Body of pancreas (tissue), 4 donors: ENCODE measurements at places on chromosomes 5 and 9.
A peak's percentile ranks its signal among the peaks of the same experiment; 100 is the strongest.

DNA sequence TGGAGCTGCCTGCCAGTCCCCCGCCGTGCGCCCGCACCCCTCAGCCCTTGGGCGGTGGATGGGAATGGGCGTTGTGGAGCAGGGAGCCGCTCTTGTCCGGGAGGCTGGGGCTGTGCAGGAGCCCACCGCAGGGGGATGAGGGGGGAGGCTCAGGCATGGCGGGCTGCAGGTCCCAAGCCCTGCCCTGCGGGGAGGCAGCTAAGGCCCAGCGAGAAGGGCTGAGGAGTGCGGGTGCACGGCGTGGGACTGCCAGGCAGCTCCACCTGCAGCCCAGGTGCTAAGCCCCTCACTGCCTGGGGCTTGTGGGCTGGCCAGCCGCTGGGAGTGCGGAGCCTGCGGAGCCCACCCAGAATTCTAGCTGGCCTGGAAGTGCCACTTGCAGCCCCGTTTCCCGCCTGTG, 991.7 kb upstream of the ARRDC3 start:
- no peaks in the 10 kb centered on the region for H3K36me3 ChIP-seq
- no peaks in the 10 kb centered on the region for H3K4me1 ChIP-seq

- H3K4me1 ChIP-seq = peaks cover 11% of the 10 kb centered on the region
- H3K27me3 ChIP-seq = no peaks in the 10 kb centered on the region
- H3K36me3 ChIP-seq = no peaks in the 10 kb centered on the region
- no peak overlapping the region for H3K4me3 ChIP-seq
- no peak for DNase-seq
Observed at GRCh38 chr5:136528481-136529030, 163.2 kb upstream of the TRPC7 start.

GRCh38 chr5:99037668-99038067, 108.9 kb upstream of the CHD1 start:
- no peaks in the 10 kb centered on the region for H3K36me3 ChIP-seq
- H3K4me3 ChIP-seq = no peak overlapping the region
- peaks cover 10% of the 10 kb centered on the region for H3K4me1 ChIP-seq
- no peak for DNase-seq

- no peak overlapping the region for H3K4me3 ChIP-seq
- no peak for DNase-seq
- peaks cover 10% of the 10 kb centered on the region for H3K4me1 ChIP-seq
Observed at GRCh38 chr9:137733429-137733828, 114.6 kb downstream of the EHMT1 start.

GRCh38 chr5:142063878-142064331, 44.7 kb upstream of the NDFIP1 start:
- no peaks in the 10 kb centered on the region for H3K27me3 ChIP-seq
- DNase-seq = peak; percentile 58
- no peaks in the 10 kb centered on the region for H3K36me3 ChIP-seq
- H3K4me3 ChIP-seq = no peak overlapping the region
- H3K4me1 ChIP-seq = peaks cover 17% of the 10 kb centered on the region

DNA sequence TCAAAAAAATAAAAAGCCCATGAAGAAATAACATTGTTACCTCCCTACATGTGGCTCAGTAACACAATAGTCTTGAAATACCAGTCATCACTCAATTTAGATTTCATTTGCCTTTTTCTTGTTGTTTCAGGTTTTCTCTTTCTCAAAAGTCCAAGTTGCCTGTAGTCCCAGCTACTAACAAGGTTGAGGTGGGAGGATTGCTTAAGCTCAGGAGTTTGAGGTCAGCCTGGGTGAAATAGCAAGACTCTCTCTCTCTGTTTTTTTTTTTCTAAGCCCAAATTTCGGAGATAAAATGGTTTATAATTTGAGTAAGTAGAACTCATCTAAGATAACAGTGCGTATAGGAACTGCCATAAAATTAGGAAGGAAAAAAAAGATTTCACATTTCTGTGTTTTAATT, 17.5 kb upstream of the NDUFS4 start:
- no peaks in the 10 kb centered on the region for H3K27me3 ChIP-seq
- H3K36me3 ChIP-seq = no peaks in the 10 kb centered on the region
- DNase-seq = no peak
- H3K4me1 ChIP-seq = no peaks in the 10 kb centered on the region
- no peak overlapping the region for H3K27ac ChIP-seq

GRCh38 chr9:73219985-73220626, 68.4 kb downstream of the ANXA1 start:
- H3K27me3 ChIP-seq = no peaks in the 10 kb centered on the region
- no peak for DNase-seq
- no peak overlapping the region for H3K4me3 ChIP-seq
- no peaks in the 10 kb centered on the region for H3K4me1 ChIP-seq
- no peak overlapping the region for H3K27ac ChIP-seq

GRCh38 chr5:152701305-152701949, 296.3 kb upstream of the NMUR2 start:
- no peak overlapping the region for H3K27ac ChIP-seq
- peak; percentile 4 for DNase-seq
- no peaks in the 10 kb centered on the region for H3K36me3 ChIP-seq
- no peaks in the 10 kb centered on the region for H3K27me3 ChIP-seq
- H3K4me1 ChIP-seq = no peaks in the 10 kb centered on the region

- peak overlapping the region; percentile 96 for H3K27ac ChIP-seq
- DNase-seq = peak; percentile 24
- no peaks in the 10 kb centered on the region for H3K27me3 ChIP-seq
- peak overlapping the region; percentile 69 for H3K4me3 ChIP-seq
- no peaks in the 10 kb centered on the region for H3K36me3 ChIP-seq
Observed at GRCh38 chr9:6759185-6759977, 1.6 kb downstream of the KDM4C start.

DNA sequence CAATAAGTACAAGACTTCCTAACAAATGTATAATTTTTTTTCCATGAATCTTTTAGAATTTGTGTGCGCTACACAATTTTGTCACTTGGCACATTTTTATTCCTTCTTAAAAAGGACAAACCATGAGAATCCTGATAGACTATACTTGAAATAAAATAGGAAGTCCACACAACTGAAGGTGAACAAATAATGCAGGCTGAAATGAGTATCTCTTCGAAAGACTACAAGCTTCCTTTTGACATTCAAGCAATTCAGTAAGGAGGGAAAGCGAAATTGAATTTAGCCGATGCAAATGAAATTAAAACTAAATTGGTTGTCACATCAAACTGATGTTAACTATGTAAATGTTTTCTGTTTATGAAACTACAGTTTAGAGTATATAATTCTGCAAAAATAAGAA, 374.4 kb upstream of the CCNH start:
- no peaks in the 10 kb centered on the region for H3K36me3 ChIP-seq
- no peaks in the 10 kb centered on the region for H3K27me3 ChIP-seq
- no peak overlapping the region for H3K4me3 ChIP-seq
- no peaks in the 10 kb centered on the region for H3K4me1 ChIP-seq
- DNase-seq = no peak

DNA sequence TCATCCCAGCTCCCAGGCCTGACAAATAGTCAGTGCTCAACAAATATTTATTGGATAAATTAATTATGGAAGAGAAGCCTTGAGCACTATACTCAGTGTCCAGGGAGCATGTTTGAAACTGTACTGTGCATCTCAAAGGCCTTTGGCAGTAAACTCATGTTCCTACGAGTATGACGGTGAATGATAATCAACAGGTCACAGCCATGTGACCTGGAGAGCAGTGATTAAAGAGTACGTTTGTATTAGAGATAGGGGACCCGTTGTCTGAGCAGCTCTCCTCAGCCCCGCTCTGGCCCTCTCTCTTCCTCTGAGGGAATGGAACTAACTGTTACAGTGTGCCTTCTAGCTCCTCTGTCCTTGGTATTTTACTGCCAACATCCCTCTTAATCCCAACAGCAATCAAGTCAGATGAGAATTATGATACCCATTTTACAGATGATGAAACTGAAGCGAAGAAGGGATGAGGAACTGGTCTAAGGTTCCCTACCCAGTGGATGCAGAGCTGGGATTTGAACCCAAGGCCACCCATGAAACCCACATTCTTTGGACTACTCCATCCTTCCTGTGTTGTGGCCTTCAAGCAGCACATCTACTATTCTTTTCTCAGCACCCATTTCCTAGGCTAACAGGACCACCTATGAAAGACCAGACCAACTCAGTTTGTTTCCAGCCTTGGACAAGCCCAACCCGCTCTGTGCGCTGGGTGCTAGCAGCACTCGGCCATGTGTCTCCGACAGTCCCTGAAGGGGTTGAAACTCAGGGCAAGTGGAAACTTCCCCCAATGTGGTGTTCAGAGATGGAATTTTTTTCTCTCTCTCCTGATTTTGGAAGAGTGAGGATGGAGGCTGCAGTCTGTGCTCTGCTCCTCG, 34.9 kb downstream of the SPRY4 start:
- H3K27ac ChIP-seq = no peak overlapping the region
- H3K4me3 ChIP-seq = no peak overlapping the region
- no peaks in the 10 kb centered on the region for H3K4me1 ChIP-seq
- no peaks in the 10 kb centered on the region for H3K36me3 ChIP-seq
- DNase-seq = no peak

DNA sequence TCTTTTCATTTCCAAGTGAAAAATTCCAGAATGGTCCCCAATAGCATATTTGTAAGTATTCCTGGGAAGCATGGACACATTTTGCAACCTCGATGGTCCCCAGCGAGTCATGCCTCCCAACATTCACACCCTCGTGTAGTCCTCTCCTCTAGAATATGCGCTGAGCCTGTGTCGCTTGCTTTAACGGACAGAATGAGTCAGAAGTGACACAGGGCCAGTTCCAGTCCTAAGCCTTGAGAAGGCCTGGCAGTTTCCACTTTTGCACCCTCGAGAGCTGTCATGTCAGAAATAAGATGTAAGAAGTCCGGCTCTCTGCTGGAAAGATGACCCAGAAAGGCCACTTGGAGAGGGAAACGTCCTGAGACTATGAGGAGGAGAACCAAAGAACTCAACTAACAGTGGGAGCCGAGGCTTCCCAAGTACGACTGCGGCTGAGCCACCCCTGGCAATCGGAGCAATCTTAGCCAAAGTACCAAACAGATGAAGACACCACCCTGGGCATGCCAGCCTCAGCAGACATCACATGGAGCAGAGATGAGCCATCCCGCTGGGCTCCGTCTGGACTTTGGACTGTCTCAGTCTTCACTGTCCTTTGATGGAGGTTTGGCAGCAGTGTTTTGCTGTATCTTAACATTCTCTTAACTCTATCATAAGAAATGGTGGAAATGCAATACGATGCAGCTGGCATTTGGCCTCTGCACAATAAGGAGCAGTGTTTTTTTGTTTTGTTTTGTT, 42.6 kb upstream of the GFPT2 start:
- no peak overlapping the region for H3K4me3 ChIP-seq
- no peaks in the 10 kb centered on the region for H3K36me3 ChIP-seq
- H3K27ac ChIP-seq = no peak overlapping the region
- no peaks in the 10 kb centered on the region for H3K4me1 ChIP-seq

GRCh38 chr9:110156902-110157301, 51.1 kb downstream of the C9orf152 start:
- peaks cover 1% of the 10 kb centered on the region for H3K4me1 ChIP-seq
- no peak for DNase-seq

DNA sequence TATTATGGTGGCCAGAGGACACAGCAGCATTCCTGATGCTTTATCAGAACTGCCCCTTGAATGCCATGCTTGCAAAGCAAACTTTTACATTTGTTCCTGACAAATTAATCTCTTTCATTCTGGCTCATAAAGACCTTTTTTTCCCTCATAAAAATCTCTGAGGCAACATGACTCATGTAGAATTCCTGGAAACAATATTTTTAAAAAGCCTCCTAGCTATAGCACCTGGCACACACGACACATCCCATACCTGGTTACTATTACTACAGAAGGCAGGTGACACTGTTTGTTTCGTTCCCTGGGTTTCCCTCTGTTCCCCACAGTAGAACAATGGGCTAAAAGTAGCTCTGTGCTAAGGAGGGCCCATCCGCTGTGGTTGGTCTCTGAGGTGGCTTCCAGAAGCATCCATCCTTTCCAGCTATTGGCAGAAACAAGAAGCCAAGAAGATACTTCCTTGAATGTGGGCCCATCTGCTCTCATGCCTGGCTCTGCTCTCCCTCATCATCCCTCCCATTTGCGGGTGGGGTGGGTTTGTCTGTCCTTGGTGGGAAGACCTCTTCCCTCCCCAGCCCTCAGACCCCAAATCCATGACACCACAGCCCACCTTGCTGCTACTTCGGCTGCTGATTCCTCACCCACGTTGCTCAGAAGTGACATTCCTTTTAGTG, 59.1 kb downstream of the GALNT12 start:
- no peaks in the 10 kb centered on the region for H3K36me3 ChIP-seq
- no peak overlapping the region for H3K4me3 ChIP-seq
- H3K27ac ChIP-seq = peak overlapping the region; percentile 87
- peaks cover 55% of the 10 kb centered on the region for H3K4me1 ChIP-seq
- DNase-seq = no peak
- H3K27me3 ChIP-seq = no peaks in the 10 kb centered on the region

- DNase-seq = no peak
- H3K27me3 ChIP-seq = no peaks in the 10 kb centered on the region
- no peaks in the 10 kb centered on the region for H3K4me1 ChIP-seq
Observed at GRCh38 chr5:134345996-134346395, 21.0 kb downstream of the CDKL3 start.

GRCh38 chr5:13606051-13606450, 338.4 kb downstream of the DNAH5 start:
- H3K27me3 ChIP-seq = no peaks in the 10 kb centered on the region
- H3K4me1 ChIP-seq = no peaks in the 10 kb centered on the region
- H3K27ac ChIP-seq = no peak overlapping the region
- no peak overlapping the region for H3K4me3 ChIP-seq
- DNase-seq = no peak

DNA sequence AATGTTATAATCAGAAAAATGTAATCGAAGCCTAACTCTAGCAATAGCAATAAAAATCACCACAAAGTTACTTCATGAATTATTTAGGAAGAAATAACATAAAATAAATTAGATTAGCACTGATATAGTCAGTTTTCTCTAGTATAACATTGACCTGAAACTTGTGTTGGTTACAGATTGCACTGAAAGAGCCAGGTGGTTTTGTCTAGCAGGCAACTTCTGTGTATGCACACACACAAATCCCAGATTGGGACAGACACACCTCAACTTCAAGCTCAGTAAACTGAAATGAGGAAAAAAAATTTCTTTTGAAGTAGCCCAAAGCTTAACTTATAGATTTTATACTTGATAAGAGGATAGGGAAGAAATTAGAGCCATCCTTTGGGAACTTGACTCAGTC, 129.3 kb downstream of the EFNA5 start:
- H3K27ac ChIP-seq = no peak overlapping the region
- H3K4me3 ChIP-seq = no peak overlapping the region
- H3K36me3 ChIP-seq = no peaks in the 10 kb centered on the region
- H3K27me3 ChIP-seq = no peaks in the 10 kb centered on the region
- DNase-seq = no peak

- no peak for DNase-seq
- peaks cover 56% of the 10 kb centered on the region for H3K4me1 ChIP-seq
- no peaks in the 10 kb centered on the region for H3K36me3 ChIP-seq
- no peak overlapping the region for H3K27ac ChIP-seq
Observed at GRCh38 chr5:177312649-177313181, 1.0 kb upstream of the MXD3 start.

- H3K4me3 ChIP-seq = no peak overlapping the region
- H3K27me3 ChIP-seq = no peaks in the 10 kb centered on the region
- H3K4me1 ChIP-seq = no peaks in the 10 kb centered on the region
- H3K27ac ChIP-seq = no peak overlapping the region
- DNase-seq = no peak
- H3K36me3 ChIP-seq = no peaks in the 10 kb centered on the region
Observed at GRCh38 chr5:28543473-28544098, 1505.2 kb upstream of the CDH9 start.

GRCh38 chr5:29277642-29278041, 1915.8 kb upstream of the CDH6 start:
- no peak for DNase-seq
- no peak overlapping the region for H3K4me3 ChIP-seq
- H3K36me3 ChIP-seq = no peaks in the 10 kb centered on the region
